Right hindlimb (tissue), 1 donor: ENCODE measurements at places on chromosomes 4 and X.

DNA sequence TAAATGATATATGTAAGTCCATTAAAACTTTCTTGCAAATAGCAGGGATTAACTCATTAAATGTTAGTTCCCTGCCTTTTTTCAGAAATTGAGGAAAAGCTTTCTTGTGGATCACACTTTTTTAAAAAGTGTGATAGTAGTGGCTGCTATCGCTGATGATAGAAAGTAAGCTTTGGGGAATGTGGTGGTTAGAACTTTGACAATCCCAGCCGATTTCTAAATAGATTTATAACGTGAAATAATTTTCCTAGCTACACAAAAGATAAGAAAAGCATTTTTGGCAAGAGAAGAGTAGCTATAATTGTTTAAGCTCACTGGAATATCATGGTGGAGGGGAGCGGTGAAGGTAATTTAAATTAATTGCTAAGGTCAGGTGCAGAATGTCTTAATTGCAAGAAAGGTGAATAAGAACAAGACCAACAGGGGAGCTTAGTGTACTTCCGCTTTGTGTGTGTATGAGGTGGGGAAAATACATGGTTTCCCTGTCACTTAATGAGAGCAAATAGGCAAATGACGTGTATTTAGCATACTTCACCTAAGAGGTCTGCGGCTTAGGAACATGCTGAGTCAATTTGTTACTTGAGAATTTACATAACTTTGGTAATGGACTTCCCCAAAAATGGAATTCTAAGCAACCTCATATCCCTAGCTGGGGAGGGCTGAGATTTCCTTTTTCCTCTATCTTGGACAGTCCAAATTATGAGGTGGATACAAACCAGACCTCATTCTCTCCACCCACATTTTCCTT lies 11.7 kb upstream of the IL21 start:
- DNase-seq, result no peak

GRCh38 chr4:152310257-152310656 lies 225.6 kb downstream of the FBXW7 start:
- peak; percentile 49 for DNase-seq

DNA sequence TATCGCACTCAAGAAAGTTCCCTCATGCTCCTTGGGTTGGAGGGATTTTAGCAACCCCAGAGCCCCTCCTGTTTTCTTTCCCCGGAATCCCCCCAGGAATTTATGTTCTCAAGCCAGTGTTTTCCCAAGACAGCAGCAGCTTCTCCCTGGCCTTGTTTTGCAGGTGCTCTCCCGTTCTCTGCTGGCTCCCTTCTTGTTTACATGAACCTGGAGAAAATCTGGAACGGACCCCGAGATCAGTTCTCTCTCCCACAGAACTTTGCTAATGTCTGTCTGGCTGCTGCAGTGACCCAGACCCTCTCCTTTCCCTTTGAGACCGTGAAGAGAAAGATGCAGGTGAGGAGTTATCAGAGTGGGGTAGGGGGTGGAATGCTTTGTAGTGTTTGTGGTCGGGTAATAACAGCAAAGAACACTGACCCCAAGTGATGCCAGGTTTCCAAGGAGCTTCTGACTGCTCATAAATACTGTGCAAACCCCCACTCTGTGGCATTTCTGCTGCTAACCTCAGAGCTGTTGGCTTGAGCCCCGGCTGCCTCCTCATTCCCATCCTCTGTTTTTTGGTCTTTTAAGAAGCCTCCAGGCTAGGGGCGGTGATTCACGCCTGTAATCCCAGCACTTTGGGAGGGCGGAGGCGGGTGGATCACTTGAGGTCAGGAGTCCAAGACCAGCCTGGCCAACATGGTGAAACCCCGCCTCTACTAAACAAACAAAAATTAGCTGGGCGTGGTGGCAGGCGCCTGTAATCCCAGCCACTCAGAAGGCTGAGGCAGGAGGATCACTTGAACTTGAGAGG lies 11.1 kb downstream of the SLC25A43 start:
- no peak for DNase-seq

DNA sequence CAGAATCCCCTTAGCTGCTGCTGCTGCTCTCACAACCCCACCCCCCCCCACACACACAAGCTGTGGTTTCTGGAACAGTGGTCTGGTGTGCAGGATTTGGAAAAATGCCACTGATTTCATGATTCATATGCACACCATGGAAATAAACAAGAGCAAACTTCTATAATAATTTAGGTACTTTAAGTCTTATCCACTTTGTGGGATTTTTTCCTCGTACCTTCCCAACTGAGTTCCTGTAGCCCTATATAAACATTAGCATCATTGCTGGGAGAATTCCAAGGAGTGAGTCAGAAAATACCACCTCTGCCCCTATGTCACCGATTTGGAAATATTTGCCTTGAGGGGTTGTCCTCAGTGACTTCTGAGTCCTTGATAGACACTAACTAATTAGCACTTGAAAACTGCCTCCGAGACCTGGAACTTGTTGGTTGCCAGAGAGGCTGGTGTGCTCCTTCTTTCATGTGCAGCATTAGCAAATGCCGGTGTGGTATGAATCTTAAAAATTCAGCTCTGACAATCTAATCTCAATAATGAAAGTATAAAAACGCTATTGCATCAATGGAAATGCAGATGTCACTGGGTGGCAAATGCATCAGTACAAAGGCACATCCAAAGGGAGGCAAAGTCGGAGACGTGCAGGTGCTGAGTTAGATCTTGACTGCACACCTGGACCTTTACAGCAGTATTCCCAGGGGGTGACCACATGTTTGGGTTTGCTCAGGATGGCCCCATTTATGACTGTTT lies 61.8 kb downstream of the CPE start:
- peak; percentile 25 for DNase-seq

GRCh38 chr4:96455045-96455720 lies 615.3 kb downstream of the PDHA2 start:
- DNase-seq, result no peak

DNA sequence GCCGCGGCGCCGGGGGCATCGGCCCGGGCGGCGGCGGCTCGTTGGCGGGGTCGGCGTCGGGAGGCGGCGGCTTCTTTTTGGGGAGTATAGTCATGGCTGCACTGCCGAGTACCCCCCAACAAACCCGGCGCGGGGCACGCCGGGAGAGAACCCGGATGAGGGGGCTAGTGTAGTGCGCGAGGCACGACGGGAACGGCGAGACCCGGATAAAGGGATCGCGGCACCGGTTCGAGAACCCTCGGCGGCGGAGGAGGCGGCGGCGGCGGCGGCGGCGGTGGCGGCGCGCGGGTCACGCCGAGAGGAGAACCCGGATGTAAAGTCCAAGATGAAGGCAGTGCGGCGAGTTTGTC lies at the start of gene OTUD5:
Gene OTUD5, minus strand, starts transcription at position 131 of the 350 bp plus-strand sequence. Its CDS starts 37 bp downstream, at position 94.
- DNase-seq, result peak; percentile 77

- no peak for DNase-seq
These were observed 6.1 kb downstream of the ACOX3 start for GRCh38 chr4:8434251-8435073.

DNA sequence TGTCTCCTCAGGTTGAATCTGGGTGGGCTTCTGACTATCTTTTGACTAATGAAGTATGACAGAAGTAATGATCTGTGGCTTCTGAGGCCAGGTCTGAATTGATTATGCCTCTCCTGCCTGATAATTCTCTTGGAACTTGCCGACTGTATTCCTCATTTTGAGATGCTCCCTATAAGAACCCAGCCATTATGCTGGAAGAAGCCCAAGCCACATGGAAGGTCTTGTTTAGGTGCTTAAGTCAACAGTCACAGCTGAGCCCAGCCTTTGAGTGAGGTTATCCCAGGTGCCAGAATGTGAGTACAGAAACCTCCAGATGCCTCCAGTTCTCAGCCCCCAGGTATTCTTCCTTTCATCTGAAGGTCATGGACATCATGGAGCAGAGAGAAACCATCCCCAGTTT lies 456.6 kb downstream of the IL15 start:
- DNase-seq, result no peak

DNA sequence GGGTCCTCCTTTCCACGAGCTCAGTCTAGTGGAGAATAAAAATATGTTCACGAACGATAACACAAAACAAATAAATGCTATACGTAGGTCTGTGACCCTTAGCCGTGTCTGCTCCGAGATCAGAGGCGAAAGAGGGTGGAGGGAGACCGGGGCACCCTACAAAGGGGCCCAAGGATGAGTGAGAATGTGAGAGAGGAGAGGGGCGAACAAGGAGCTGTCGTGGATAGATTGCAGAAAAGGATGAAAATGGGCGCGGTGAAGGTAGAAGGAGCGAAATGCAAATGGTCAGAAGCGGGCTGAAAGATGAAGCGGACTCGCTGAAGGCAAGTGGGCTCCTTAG lies 6.2 kb upstream of the ZBTB33 start:
- no peak for DNase-seq

GRCh38 chr4:109702950-109703663 lies at the start of gene CASP6:
TSS of gene CASP6 (minus strand) at chr4:109703445. CDS start at chr4:109703395, 50 bp downstream.
- DNase-seq, result peak; percentile 84

DNA sequence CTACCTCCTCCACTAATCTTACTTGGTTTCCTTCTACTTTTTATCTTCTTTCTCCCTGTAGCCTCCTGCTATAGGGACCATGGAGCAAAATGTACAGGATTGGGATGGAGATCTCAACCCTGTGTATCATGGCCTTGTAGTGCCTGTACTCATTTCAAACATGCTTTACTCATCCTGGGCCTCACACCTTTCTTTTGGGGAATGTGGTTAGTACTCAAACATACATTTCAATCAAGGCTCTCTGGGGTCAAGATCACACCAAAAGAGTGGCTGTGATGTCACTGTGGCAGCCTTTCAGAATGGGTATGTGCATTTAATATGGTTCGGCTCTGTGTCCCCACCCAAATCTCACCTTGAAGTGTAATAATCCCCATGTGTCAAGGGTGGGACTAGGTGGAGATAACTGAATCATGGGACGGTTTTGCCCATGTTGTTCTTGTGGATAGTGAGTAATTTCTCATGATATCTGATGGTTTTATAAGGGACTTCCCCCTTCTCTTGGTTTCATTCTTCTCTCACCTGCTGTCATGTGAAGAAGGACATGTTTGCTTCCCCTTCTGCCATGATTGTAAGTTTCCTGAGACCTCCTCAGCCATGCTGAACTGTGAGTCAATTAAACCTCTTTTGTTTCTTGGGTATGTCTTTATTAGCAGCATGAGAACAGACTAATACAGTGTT lies 205.1 kb downstream of the RASL11B start:
- DNase-seq, result no peak

DNA sequence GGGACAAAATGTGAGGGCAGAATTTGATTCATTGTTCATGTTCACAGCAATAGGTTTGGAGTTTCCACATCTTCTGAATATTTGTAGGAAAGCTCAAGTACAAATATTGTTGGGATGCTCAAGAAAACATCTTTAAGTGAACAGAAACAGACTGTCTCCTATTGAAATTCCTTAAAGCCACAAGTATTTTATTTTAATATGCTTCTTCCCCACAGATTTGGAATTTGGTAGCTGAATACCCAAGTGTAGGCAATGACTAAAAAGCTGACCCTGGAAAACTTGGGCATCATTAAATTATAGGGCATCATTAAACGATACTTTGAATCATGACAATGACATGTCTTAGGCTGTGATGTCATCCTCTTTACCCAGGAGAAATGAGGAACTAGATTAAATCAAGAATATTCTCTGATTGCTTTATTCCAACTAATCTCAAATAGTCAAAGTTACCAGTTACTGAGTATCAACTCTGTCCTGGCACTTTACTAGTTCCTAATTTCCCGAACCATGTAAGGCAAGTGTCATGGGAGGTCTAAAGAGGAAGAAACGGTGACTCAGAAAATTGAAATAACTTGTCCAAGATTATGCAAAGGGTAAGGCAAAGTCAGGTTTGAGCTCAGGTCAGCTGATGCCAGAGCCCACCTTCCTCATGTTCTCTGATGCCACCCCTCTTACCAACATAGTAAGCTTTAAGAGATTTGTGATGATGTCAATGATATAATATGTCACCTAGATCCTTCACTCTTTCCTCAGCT lies 223.1 kb upstream of the LEF1 start:
- DNase-seq, result no peak

GRCh38 chr4:56187688-56188087 lies 199.6 kb downstream of the AASDH start:
- no peak for DNase-seq

DNA sequence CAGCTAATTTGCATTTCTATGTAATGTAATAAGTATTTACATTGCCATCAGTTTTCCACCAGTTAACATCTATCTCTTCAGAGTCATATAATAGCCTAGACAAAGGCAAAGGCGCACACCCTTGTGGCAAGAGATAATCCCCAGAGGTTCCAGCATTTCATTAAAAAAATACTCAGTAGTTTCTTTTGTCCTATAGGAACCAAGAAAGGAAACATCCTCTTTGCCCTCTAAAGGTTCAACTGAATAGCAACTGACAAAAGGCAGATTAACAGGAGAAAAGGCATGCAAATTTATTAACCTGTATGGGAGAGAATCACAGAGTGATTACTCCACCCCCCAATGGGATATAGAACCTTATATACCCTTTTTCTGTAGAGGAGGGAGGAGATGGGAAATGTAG lies 48.4 kb downstream of the MAGEB17 start:
- no peak for DNase-seq

- DNase-seq, result no peak
These were observed 75.5 kb upstream of the ADRA2C start for GRCh38 chr4:3690551-3691152.

- DNase-seq, result peak; percentile 25
These were observed 30.7 kb upstream of the SMARCA5 start for GRCh38 chr4:143482840-143483239.

DNA sequence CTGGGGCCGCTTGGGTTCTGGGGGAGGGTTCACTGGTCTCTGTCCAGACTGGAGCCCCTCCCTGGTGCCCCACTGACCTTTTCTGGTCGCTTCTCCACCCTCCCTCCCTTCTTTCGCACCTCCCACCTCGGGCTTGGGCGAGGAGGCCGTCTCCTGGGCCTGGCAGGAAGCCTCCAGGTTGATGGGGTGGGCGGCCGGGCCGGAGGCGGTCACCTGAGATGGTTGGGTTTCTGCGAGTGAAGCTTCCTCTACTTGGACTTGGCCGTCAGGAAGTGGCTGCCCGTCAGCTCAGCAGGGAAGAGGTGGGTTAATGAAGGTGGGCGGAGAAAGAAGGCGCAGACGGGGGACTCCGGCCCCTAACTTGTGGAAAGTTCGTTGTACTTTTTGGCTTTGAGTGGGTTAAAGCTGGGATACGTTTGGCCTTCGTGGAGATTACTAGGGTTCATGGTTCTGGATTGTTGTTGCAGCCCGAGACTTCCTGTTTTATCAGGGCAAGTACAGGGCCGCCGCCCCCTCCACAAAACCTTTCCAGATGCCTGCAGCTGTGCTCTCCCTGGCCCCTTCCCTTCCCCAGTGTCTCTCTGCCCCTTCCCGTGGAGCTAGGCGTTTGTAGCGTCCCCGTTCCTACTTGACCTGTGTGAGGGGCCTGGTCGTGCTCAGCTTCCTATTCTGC lies 1.2 kb downstream of the AKAP17A start:
- DNase-seq, result peak; percentile 39

DNA sequence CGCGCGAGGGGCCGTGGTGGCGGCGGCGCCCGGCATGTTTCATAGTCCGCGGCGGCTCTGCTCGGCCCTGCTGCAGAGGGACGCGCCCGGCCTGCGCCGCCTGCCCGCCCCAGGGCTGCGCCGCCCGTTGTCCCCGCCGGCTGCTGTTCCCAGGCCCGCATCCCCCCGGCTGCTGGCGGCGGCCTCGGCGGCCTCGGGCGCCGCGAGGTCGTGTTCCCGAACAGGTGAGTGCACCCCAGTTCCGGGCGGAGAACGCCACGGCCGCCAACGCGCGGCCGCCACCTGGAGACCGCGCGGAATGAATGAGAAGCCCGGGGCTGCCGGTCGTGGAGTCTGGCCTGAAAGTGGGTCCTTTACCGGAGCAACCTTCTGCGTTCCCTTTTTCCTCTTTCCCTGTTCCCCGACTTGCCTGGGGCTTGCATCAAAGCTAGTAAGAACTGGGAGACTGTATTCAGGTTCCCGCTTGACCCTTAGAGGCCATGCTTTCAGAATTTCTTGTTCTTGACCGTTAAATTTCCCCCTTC lies 429 bp downstream of the NOCT start:
- DNase-seq, result no peak

GRCh38 chrX:47863187-47863586 lies 26.5 kb downstream of the ZNF81 start:
- no peak for DNase-seq
